Activated CD4-positive, alpha-beta T cell treated with anti-CD3 and anti-CD28 coated beads, Interleukin-2, amount 10 ng/mL, durations not matched to agents 7 days and 5 days (primary cell): ENCODE measurements at places on chromosomes 11 and 22.

GRCh38 chr11:61800331-61801281 lies 7.9 kb downstream of the FEN1 start:
- no peak overlapping the region for H3K4me3 ChIP-seq
- H3K36me3 ChIP-seq = peaks cover 57% of the 10 kb centered on the region
- DNase-seq = no peak
- no peaks in the 10 kb centered on the region for H3K27me3 ChIP-seq
- H3K4me1 ChIP-seq = peaks cover 28% of the 10 kb centered on the region

DNA sequence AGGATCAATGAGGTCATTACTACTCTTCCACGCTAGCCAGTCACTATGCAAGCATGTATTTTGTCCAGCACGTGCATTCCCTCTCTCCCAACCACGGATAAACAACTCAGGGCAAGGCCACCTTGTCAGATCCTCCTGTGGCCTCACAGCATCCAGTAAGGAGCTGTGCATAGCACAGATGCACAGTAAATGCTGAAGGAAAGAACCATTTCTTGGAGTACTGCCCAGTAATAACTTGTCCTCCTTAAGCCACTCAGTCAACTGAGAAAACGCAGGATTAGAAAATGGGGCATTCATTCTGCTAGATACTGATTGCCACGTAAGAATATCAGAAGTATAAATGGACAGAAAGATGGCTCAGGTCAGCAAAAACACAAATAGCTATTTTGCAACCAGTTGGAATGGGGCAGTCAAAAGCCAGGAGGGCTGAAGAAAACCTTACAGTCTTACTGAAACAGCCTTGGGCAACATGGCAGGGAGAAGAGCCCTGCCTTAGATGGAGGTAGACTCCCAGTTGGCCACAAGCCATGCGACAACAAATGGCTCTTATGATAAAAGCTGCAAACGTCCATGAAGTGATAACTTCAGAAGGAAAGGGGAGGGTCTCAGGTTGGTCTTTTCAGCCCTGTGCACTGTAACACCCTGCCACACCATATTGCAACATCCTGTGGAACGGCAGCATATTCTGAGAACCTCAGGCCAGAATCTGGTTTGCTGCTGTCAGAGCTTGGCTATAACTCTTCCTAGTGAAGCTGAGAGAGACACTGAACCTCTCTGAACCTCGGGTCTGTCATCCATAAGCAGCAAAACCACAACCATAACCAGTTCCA lies 23.0 kb downstream of the PC start:
- H3K27me3 ChIP-seq = no peaks in the 10 kb centered on the region
- H3K4me1 ChIP-seq = no peaks in the 10 kb centered on the region
- no peaks in the 10 kb centered on the region for H3K36me3 ChIP-seq
- no peak overlapping the region for H3K4me3 ChIP-seq
- no peak overlapping the region for H3K27ac ChIP-seq

- no peak overlapping the region for H3K4me3 ChIP-seq
- no peaks in the 10 kb centered on the region for H3K27me3 ChIP-seq
- no peak overlapping the region for H3K27ac ChIP-seq
- H3K36me3 ChIP-seq = no peaks in the 10 kb centered on the region
- no peaks in the 10 kb centered on the region for H3K4me1 ChIP-seq
Observed at GRCh38 chr11:70935006-70935768, 317.2 kb downstream of the SHANK2 start.

GRCh38 chr11:93542811-93543229 lies 371 bp downstream of the SMCO4 start:
- peaks cover 16% of the 10 kb centered on the region for H3K27me3 ChIP-seq
- peak overlapping the region; percentile 87 for H3K27ac ChIP-seq
- no peak for DNase-seq
- H3K4me3 ChIP-seq = peak overlapping the region; percentile 85

DNA sequence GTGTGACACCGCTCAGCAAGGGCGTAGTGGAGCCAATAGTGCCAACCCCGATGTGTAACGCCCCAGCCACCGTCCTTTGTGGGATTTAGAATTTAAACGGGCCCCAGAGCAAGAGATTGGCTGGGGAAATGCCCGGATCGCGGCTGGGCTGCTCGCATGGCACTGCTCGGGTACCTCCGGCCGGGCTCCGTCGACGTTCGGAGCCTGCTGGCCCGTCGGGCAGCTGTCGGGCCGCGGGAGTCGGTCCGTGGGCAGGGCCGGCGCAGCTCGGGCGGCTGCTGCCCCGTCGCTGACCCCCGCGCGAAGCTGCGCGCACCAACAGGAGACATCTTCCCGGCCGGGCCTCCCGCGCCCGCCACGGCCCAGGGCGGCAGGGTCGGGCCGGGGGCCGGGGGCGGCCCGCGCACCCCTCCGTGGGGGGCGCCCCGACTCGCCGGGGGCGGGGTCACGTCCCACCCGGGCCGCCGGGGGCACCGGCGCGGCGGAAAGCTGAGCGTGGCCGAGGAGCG lies 1.3 kb upstream of the KDM2A start:
- DNase-seq = peak; percentile 27
- peak overlapping the region; percentile 91 for H3K27ac ChIP-seq
- H3K4me3 ChIP-seq = peak overlapping the region; percentile 73
- H3K27me3 ChIP-seq = no peaks in the 10 kb centered on the region

GRCh38 chr11:127619946-127620345 lies 619.4 kb upstream of the KIRREL3 start:
- H3K27ac ChIP-seq = no peak overlapping the region
- DNase-seq = no peak
- H3K4me1 ChIP-seq = no peaks in the 10 kb centered on the region
- H3K36me3 ChIP-seq = no peaks in the 10 kb centered on the region
- H3K4me3 ChIP-seq = no peak overlapping the region
- H3K27me3 ChIP-seq = no peaks in the 10 kb centered on the region

GRCh38 chr22:25070956-25071355 lies 118.4 kb downstream of the KIAA1671 start:
- no peak for DNase-seq
- peak overlapping the region; percentile 86 for H3K4me3 ChIP-seq
- H3K4me1 ChIP-seq = peaks cover 90% of the 10 kb centered on the region
- H3K27ac ChIP-seq = peak overlapping the region; percentile 99
- H3K27me3 ChIP-seq = no peaks in the 10 kb centered on the region
- H3K36me3 ChIP-seq = peaks cover 28% of the 10 kb centered on the region

- no peaks in the 10 kb centered on the region for H3K27me3 ChIP-seq
- H3K4me3 ChIP-seq = no peak overlapping the region
- DNase-seq = no peak
- H3K36me3 ChIP-seq = peaks cover 79% of the 10 kb centered on the region
- H3K4me1 ChIP-seq = peaks cover 41% of the 10 kb centered on the region
Observed at GRCh38 chr11:129864811-129865210, 30.6 kb downstream of the NFRKB start.

DNA sequence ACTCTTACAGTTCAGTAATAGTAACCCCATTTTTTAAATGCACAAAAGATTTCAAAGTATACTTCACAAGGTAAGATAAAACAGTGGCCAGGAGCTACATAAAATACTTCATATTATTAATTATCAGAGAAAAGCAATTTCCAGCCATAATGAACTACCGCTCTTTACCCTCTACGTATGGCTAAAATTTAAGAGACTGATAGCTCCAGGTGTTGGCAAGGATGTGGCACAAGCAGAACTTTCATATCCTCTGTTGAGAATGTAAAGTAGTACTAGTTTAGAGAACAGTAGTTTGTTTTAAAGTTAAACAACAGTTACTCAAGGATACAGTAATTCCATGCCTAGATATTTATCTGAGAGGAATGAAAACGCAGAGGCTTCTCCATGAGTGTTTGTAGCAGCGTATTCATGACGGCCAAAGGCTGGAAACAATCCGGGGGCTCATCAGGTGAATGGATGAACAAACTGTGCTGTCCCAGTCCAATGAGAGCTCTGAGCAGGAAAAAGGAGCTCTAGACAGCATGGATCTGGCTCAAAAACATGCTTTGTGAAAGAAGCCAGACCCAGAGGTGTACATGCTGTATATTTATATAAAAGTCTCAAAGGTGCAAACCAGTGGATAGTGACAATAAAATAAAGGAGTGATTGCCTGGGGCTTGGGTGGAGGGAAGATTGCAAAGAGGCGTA lies 85.5 kb downstream of the PACS1 start:
- H3K4me1 ChIP-seq = peaks cover 22% of the 10 kb centered on the region
- DNase-seq = no peak
- H3K27ac ChIP-seq = no peak overlapping the region
- peaks cover 9% of the 10 kb centered on the region for H3K36me3 ChIP-seq

DNA sequence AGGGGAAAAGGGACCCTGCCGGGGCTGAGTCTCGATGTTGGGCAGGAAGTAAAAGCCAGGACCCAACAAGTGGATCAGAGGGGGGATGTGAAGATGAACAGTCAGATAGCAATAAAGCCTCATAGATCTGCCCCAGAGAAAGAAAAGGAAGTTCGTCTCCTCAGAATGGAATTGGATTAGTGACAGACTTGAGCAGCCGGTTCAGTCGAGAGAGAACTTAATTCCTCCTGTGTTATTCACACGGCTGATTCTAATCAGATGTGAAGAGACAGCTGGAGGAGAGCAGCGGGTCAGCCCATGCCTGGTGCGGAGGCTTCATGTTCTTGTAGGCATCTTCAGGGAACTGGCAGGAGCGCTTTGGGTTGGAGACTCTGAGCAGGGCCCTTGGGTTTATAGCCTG lies 29.3 kb upstream of the CABP7 start:
- no peak overlapping the region for H3K4me3 ChIP-seq
- DNase-seq = no peak
- H3K36me3 ChIP-seq = peaks cover 6% of the 10 kb centered on the region
- H3K27me3 ChIP-seq = no peaks in the 10 kb centered on the region
- no peak overlapping the region for H3K27ac ChIP-seq
- H3K4me1 ChIP-seq = no peaks in the 10 kb centered on the region

DNA sequence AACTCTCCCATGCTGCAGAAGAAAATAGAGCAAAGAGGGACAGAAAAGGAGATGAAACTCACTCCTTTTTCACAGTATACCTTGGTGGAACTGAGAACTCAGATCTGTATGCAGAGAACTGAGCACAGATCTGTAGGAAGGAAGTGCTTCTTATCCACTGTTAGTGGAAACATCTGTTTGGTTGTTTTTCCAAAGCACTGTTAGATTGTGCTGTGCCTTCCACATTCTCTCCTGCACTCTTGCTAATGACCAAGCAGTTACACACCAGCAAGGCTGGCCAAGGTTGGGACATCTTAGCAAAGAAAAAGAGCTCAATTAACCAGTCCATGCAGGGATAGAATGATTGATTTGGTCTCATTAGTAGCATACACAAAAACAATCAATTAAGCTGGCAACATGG lies 20.1 kb upstream of the SIK2 start:
- DNase-seq = no peak
- H3K27ac ChIP-seq = no peak overlapping the region
- H3K27me3 ChIP-seq = no peaks in the 10 kb centered on the region
- no peak overlapping the region for H3K4me3 ChIP-seq
- H3K4me1 ChIP-seq = no peaks in the 10 kb centered on the region

DNA sequence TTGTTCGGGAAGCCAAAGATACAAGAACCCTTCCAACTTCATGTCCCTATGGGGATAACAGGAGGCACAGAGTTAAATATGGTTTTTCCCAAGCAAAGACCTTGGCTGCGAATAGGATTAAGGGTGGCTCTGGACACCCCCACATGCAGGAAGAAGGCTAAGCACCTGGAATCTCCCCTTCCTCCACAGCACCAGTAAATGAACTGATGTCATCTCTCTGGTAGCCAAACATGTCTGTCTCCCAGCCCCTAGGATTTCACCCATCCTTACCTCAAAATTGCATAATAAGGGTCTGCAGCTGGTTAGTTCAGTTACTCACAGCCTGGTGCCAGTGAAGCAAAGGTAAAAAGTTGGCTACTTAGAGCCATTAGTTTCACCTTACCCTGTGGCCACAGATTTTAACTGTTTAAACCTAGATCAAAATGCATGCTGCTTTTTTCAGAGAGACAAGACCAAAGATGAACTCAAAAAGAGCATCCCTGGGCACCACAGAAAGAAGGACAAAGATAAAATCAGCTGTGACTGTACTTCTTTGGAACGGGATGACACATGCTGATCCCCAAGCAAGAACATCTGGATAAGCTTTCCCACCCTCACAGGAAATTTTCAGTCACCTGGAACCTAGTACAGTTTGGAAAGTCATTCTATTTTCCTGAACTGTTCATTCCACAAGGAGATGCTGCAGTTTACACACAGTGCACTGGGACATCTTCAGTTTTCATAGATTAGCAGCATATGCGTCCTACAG lies 77.2 kb upstream of the AKIP1 start:
- H3K4me1 ChIP-seq = peaks cover 13% of the 10 kb centered on the region
- H3K36me3 ChIP-seq = no peaks in the 10 kb centered on the region
- H3K27me3 ChIP-seq = peaks cover 3% of the 10 kb centered on the region
- no peak for DNase-seq

- H3K4me1 ChIP-seq = peaks cover 11% of the 10 kb centered on the region
- H3K4me3 ChIP-seq = peak overlapping the region; percentile 49
- H3K27ac ChIP-seq = no peak overlapping the region
- DNase-seq = peak; percentile 72
- peaks cover 44% of the 10 kb centered on the region for H3K27me3 ChIP-seq
Observed at GRCh38 chr11:36564376-36565030, 3.3 kb upstream of the RAG1 start.

GRCh38 chr11:84655712-84656111 lies 971.4 kb downstream of the DLG2 start:
- H3K27ac ChIP-seq = no peak overlapping the region
- H3K4me1 ChIP-seq = no peaks in the 10 kb centered on the region
- no peak overlapping the region for H3K4me3 ChIP-seq
- DNase-seq = no peak
- no peaks in the 10 kb centered on the region for H3K27me3 ChIP-seq
- H3K36me3 ChIP-seq = no peaks in the 10 kb centered on the region

DNA sequence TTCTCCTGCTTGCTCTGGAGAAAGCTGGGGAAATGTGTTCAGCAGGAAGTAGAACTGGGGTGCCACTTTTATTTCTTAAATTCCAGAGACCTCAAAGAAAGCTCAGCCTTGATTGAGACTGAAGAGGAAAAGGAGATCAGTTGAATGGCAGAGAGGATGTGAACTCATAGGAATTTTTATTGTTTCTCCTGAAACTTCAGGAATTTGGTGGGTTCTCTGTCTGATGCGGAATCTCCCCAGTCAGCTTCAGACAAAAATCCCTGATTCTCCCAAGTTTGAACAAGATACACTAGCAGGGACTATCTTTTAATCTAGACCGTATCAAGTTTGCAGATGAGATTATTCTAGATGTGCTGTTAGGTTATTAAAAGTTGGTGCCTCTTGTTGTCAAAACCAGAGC lies 23.0 kb downstream of the EHF start:
- H3K4me3 ChIP-seq = no peak overlapping the region
- no peaks in the 10 kb centered on the region for H3K36me3 ChIP-seq
- H3K27me3 ChIP-seq = peaks cover 55% of the 10 kb centered on the region
- no peak overlapping the region for H3K27ac ChIP-seq
- H3K4me1 ChIP-seq = no peaks in the 10 kb centered on the region
- DNase-seq = no peak
